ENCODE measurements at places on chromosomes 3 and 15.

GRCh38 chr3:84965141-84965540 is 6.4 kb downstream of the CADM2 start:
- no peak for DNase-seq

DNA sequence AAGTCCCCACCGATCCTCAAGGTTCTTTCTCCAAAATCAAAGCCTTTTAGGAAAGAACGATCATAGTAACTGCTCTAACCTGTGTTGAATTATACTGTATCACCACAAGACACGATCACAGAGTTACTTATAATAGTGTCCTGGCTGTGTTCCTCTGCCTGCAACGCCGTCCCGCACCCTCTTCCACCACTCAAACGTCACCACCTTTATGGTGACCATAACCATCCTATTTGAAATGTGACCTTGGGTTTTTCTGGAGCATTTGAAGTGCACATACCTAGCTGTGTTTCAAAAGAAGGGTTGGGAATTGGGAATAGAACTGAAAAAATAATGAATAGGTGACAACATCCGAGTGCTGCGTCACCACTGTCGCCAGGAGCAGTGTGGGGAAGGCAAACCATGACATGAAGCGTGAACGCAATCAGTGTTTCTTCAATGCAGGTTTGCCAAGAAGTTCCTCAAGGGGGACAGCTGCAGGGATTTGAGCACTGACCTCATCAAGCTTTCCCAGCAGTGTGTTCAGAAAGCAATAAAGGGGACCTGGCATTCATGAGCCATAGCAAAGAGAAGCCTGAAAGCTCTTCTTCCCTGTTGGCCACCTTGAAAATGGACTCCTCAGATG is 769 bp upstream of the SELENOS start:
- no peak for DNase-seq

DNA sequence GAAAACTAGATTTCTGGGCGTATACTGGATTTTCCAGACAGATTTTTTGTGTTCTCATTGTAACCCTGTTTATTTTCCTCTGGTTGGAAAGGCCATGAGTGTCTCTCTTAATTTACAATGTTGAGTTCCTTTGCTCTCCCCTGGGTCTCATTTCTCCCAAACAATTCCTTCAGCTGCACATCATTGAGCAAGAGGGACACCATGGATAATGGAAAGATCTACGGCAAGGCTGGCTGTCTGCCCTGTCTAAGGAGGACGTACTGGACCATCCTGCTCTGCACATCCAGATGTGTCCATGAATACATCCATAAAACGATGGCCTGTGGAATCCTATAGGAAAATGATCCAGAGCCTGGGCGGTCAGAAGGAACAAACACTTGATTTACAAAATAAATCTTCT is 258.1 kb upstream of the MCTP2 start:
- no peak for DNase-seq

DNA sequence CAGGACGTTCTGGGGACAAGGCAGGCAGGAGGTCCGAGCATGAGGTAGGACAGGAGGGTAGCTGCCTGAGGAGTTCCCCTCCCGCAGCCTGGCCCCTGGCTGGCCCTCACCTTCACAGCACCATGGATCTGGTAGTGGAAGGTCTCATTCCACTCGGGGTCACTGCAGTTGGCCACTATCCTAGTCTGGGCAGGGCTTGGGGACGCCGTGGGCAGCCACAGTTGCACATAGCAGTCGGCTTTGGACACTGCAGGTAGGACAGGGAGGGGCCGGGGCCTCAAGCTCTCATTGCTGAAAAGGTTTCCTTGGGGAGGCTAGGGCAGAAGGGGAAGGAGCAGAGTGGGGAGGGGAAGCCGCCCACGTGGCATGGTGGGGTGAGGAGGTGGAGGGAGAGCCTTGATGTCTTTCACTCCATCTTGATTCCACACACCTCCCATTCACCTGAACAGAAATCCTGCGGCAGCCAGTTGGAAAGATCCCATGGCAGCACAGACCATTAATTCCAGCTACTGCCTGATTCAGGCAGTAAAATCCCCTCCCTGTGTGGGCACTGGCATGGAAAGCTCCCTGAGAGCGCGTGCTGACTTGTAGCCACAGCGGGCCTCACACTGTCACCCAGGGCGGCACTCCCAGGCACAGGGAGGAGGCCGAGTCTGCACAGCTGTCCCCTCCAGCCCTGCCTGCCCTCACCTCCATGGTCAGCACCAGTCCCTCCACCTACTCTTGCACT is 2.1 kb downstream of the PLA2G4F start:
- no peak for DNase-seq

- DNase-seq: no peak
These were observed 313.2 kb downstream of the POLQ start for GRCh38 chr3:121232309-121233225.

DNA sequence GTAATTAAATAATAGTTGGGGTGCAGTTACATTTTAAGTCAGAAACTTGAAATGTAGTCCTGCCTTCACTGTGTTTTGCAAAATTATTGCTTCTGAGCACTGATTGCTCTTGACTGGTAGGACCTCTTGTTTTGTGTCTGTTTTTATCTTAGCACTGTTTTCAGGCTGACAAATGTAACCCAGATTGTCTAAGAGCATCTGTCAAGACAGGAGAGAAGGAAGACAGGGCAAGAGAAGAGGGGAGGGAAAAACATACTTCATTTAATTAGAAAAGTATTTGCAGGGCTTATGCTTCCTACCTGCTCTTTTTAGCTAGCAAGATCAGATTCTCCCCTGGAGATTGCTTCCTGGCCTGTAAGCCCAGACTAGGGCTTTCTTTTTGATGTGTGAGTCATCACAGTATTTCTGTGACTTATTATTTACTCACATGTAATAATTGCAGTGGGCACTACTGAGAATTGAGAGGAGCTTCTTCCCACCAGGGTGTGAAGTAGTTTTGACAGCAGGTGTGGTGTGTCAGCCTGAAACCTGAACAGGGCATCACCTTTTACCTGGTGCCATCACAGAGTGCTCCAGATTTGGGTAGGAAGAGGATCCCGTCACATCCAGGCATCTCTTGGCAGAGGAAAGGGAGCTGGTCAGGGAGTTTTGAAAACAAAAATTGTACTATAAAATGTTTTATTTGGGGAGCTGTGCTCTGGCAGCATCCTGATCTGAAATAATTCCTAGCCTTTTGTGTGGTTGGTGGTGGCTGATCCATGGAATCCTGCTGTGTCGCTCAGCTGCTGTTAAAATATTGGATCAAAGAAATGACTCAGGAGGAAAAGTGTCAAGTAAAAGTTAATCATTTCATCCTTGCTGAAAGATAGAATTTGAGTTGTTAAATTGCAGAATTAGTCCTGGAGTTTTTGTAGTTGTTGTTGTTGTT is 98.2 kb downstream of the TMEM108 start:
- no peak for DNase-seq

DNA sequence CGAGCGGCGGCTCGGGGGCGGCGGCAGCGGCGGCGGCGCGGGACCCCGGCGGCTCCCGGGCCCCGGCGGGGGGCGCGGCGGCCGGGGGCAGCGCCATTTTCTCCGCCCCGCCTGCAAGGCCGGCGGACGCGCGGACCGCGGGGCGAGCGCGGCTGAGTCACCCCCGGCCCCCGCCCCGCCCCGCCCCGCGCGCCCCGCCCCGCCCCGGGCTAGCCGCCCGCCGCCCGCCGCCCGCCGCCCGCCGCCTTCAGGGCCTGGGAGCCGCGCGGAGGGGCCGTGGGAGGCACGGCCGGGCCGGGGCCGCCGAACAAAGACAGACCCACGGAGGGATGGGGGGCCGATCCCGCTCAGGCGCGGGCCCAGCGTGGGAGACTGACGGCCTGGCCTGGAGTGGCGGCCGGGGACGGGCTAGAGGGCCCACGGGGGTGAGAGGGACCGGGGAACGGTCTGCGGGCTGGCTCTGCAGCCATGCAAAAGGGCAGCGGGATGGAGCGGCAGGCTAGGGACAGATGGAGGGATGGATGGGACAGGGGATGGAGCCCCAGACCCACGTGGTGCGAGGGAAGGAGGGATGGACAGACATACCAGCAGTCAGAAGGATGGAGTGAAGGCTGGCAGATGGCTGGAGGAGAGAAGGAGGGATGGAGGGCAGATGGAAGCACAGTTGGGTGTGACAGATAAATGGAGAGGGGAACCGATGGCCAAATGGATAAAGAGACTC is at the start of gene EIF4E3:
Gene EIF4E3, minus strand, starts transcription at position 132 of the 721 bp plus-strand sequence. Its CDS starts 35 bp downstream, at position 97.
- DNase-seq: peak; percentile 65

DNA sequence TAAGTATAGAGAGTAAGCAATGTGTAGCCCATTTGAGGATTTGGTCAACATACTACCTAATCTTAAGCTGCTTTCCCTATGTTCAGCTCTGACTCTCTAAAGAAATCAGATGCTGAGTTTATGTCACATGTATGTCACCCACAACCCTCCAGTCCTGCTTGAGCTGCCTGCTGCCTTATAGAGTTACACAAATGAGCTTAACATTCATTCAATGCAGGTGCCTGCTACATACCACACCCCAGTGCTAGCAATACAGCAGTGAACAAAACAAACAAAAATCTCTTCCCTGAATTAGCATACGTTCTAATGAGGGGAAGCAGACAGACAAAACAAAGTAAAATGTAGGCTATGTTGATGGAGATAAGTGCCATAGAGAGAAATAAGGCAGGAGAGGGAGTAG is 93.0 kb downstream of the HHLA2 start:
- no peak for DNase-seq

DNA sequence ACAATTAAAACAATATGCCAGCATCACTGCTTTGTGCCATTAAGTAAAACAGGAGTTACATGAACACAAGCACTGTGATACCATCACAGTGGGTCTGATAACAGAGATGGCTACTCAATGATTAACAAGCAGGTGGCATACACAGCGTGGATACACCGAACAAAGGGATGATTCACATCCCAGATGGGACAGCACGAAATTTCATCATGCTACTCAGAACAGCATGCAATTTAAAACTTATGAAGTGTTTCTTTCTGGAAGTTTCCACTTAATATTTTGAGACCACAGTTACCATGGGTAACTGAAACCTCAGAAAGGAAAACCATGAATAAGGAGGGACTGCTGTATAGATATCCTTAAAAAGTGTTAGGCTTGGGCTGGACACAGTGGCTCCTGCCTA is 44.5 kb downstream of the SLC24A1 start:
- DNase-seq: no peak

DNA sequence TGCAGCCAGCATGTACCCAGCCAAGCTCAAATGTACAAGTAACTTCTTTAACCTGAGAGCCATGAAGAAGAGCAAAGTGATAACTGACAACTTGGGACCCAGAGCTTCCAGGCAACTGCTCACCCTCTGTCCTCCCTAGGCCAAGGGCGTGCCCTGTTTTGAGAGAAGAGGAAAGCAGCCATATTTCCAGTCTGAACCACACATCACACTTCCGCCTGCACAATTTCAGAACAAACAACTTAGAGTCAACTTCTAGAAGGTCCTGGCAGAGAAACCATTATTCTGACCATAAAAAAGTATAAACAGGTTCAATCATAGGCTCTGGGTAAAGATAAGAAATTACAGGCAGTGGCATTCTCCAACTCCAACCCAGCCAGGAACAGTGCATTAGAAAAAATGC is 50.1 kb downstream of the ITGB5 start:
- DNase-seq: no peak

DNA sequence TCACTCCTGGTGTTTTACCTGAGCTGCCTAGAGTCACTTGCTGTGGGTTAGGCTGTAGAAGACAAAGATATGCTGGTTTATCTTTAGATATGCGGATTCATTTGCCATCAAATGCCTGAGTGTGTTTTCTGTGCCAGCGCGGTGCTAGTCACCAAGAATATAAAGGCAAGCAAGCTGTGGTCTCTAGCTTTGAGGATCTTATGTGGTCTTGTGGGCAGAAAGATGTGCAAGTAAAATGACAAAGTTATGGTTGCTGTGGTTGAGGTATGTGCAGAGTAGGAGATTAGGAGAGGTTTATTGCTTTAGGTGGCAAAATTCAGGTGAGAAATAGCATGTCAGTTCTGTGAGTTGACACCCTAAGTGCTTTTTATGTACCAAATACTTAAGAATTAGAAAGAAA is 94.2 kb downstream of the CGNL1 start:
- DNase-seq: no peak

DNA sequence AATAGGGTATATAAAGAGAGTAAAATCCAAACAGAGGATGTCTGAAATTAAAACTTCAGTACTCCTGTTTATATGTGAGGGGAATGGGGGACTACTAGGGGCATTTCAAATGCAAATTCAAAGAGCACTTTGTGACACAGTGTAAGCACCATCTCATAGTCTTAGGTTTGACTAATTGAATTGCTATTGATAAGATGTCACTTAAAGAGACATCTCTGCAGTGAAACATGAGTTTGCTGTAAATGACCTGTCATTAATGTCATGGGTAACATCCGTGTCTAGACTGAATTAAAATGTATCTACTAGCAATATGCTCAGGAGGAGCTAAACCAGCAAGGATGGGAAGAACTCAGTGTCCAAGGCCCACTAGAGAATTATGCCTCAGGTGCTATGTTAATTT is 41.0 kb downstream of the ROBO1 start:
- no peak for DNase-seq

- no peak for DNase-seq
These were observed 197.4 kb upstream of the RGMA start for GRCh38 chr15:93286446-93286845.

- DNase-seq: no peak
These were observed 23.1 kb downstream of the RIOX2 start for GRCh38 chr3:97949110-97949485.

DNA sequence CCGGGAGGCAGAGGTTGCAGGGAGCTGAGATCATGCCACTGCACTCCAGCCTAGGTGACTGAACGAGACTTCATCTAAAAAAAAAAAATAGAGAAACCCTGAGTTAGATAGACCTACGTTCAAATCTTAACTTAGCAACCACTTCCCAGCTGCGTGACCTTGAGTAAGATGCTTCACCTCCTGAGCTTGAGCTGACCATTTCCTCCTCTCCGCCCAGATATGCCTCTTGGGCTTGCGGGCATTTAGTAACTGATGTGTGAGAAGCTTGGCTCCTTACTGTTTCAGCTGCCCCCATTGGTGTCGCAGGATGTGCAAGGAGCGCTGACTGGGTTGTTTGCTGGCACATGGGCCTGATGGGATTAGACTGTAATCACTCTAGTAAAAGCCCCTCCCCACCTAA is 26.9 kb upstream of the ATG7 start:
- DNase-seq: no peak

DNA sequence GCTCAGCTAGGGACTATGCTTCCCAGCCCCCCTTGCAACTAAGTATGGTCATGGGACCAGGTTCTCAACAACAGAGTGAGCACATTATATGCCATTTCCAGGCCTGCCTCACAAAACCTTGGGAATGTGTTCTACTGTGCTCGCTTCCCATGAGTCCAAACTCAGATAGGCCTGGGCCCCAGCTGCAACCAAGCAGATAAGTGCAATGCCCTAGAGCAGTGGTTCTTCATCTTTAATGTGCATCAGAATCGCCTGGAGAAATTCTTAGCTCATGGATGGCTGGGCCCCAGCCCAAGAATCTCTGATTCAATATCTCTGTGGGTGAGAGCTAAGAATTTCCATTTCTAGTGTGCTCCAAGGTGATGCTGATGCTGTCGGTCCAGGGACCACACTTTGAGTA is 27.5 kb upstream of the TBC1D21 start:
- DNase-seq: no peak

DNA sequence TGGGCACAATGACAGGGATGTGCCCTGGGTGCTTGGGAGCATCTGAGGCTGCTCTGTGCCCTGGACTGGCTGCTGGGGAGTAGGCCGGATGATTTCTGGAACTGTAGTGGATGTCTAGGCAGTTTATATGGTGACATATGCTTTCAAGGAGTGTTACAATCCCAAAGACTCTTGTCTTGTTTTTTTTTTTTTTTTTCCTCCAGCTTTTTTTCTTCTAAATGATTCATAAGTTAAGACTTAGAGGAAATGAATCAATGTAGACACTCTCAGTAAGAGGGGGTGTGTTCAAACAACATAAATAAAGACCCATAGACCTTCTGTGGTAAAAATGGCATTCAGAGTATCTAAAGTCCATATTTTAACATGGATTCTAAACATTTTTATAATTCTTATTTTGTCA is 706.1 kb upstream of the GOLIM4 start:
- DNase-seq: no peak

Measured in activated CD4-positive, alpha-beta T cell treated with anti-CD3 and anti-CD28 coated beads for 36 hours (primary cell).